ENCODE measurements at places on chromosomes 6 and 20.

DNA sequence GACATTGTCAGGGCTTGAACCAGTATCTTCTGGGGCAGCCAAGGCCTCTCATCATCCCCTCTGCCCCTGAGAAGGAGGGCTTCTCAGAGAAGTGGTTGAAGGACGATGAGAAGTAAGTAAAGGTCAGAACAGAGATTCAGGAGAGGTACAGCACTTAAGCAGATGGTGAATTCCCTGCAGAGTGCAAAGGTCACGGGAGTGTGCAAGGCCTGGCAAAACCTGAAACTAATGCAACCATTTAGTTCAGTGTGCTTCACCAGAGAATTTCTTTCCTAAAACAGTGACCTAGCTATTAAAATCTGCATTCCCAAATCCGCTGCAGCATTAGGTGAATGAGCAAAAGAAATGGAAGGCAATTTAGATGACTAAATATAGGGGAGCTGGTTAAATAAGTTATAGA is 58.4 kb downstream of the TRERF1 start:
- DNase-seq: no peak

- DNase-seq: no peak
Observed at GRCh38 chr6:30721198-30722024, 1.3 kb downstream of the TUBB start.

DNA sequence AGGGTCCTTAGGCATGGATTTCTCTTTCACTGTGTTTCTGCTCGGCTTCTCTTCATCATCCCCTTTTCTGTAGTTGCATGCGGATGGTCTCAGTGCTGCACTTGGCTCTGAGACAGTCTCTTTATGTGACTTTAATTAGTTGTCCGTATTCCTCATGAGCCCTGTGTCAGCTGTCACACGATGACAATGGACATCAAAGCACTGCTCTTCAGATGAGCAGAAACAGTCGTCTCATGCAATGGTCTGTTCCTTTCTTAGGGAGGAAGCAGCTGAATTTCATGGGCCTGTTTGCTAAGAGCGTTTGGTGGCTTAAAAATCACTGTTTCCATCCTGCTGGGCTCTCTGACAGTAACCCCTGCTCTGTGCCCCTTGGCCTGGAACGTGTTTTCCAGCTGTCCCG is 64.9 kb downstream of the SYTL3 start:
- no peak for DNase-seq

GRCh38 chr6:15413466-15414234 is 167.8 kb downstream of the JARID2 start:
- DNase-seq: no peak

DNA sequence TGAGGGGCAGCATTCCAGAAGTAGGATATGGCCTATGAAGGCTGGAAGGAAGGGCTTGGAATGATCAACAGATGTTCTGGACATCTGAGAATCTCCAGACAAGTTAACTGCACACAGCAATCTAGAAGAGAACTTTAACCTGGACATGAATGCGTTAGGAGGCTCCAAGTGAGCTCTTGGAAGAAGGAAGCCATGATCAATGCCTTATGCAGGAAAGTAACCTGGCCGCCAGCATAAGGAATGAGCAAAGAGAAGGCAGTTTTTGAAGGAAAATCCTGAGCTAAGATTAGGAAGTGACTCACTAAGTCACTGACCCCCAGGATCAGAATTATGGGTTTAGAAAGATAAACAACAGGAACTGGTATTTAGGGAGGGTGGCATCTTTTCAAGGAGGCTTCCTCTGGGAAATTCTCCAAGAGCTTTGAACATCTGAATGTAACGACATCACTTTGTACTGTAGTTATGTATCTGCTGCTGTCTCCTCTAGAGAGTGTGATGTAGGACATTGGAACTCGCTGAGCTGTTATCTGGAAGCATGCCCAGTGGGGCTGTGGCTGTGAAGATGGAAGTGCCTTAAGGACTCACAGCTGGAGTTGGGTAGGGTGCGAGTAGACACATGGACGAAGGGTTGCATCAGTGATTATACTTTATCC is 236.8 kb downstream of the PACRG start:
- no peak for DNase-seq

DNA sequence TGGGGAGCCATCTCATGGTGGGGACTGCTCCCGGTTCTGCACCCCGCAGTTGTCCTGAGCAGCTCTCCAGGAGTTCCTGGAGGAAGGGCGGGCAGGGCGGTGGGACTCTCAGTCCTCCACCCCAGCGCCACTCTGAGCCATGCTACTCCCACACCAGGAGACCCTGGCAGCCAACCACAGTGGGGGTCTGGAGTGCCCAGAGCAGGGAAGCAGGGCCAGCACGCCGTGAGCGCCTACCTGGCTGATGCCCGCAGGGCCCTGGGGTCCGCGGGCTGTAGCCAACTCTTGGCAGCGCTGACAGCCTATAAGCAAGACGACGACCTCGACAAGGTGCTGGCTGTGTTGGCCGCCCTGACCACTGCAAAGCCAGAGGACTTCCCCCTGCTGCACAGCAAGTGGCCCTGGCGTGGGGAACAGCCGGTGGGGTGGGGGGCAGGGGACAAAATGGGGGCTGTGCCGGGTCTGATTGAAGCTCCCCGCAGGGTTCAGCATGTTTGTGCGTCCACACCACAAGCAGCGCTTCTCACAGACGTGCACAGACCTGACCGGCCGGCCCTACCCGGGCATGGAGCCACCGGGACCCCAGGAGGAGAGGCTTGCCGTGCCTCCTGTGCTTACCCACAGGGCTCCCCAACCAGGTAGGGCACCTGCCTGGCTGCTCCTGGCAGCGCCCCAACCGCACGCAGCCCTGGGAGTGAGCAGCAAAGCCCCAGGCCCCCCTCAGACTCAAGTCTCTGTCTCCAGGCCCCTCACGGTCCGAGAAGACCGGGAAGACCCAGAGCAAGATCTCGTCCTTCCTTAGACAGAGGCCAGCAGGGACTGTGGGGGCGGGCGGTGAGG is 1.6 kb upstream of the TNFRSF6B start:
- DNase-seq: no peak

DNA sequence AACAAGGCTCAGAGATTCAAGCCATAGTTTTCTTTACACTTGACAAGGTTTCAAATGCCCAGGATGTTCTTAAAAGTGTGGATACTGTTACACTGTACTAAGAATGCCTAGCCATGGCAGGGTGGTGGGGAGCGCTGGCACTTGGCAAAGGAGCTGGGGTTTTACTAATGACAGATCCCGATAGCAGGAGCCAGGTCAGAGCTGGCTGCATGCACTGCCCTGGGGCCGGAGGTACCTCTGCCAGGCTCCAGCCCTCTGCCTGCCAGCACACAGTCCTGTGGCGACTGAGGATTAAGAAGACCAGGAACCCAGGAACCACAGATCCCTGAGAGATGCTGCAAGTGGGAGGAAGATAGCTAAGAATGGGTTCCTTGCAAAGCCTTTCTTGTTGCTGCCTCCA is 260.3 kb downstream of the ALDH8A1 start:
- peak; percentile 78 for DNase-seq

DNA sequence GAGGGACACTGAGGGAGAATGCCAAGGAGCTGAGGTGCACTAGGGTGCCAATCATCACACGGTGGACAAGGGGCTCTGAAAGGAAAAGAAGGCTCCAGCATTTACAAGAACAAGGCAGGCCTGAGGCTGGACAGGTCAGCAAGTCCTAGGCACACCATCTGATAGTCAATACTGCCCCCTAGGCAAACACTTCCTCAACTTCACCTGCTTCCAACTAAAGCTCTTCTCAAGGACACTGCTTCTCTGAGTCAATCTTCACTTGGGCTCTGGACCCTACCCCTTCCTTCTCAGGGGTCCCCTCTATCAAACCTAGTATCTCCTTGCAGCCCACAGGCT is 37.7 kb upstream of the SLC4A11 start:
- DNase-seq: no peak

DNA sequence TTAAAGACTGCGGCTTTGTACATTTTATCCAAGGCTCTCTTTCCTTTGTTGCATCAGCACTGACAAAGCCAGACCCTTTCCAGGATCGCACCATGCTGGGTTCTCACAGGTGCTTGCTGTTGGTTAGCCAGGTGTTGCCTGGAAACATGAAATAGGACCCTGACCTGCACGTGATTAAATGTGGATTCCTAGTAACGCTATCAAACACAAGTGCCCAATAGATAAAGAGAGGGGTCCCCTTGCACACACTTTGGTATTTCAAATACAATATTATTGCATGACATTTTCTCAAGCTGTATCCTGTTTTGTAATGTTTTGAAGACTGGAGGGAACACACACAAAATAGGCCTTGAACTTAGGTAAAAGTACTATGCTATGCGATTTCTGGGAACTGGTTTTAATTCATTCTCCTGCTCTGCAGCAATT is 73.3 kb downstream of the AKAP12 start:
- no peak for DNase-seq

DNA sequence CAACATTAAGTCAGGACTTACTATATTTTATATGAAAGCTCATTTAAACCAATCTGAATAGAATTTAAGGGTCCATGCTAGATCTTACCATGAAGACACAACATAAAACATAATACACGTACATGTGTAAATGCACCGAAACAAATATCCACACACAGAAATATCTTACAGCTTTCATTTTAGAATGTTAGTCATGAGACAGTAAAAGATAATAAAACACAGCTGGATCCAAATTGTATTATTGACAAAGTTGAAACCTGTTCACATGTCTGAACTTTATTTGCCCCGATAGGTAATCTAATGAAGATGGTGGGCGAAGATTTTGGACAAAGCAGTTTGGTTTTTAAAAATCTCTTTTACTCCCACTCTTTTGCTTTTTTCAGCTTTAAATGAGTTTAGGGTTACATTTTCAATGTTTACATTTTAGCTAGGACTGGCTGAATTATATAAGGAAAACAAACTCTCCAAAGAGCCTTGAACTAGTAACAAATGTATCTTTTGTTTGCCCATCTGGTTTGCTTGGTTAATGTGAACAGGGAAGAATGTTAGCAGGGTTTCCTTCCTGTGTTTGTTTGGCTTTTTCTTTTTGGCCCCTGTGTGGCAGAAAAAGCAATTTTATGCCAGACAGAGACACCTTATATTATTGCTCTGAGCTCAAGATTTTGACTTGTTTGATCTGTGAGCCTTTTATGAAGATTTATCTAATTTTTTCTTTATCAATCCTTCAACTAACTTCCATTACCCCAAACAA is 5.1 kb upstream of the TMEM181 start:
- no peak for DNase-seq

GRCh38 chr20:6744805-6745204 is 22.7 kb upstream of the BMP2 start:
- no peak for DNase-seq

DNA sequence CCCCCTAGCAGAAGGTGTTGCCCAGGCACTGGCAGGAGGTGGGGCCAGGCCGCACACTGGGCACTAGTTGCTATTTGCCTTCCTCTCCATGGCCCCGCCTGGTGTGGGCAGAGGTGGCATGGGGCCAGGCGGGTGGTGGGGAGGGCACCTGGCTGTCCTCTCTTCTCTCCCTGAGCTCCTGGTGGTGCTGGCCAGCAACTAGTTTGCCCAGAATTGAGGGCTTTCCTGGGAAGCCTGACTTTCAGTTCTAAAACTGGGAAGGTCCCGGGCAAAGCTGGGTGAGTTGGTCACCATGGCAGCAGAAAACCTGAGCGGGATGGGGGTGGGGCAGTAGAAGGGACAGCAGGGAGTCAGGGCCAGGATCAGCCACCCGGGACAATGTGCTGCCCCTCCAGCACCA is 48.2 kb downstream of the RBM38 start:
- no peak for DNase-seq

- no peak for DNase-seq
Observed at GRCh38 chr20:59148701-59149493, 14.7 kb upstream of the ZNF831 start.

- DNase-seq: no peak
Observed at GRCh38 chr6:12327391-12327790, 37.2 kb downstream of the EDN1 start.

- DNase-seq: no peak
Observed at GRCh38 chr20:62404112-62404665, 2.9 kb downstream of the CABLES2 start.

- DNase-seq: no peak
Observed at GRCh38 chr20:63042448-63043071, 35.8 kb upstream of the BHLHE23 start.

- DNase-seq: no peak
Observed at GRCh38 chr6:43970068-43970912, 157.0 kb downstream of the MRPL14 start.

- DNase-seq: no peak
Observed at GRCh38 chr20:51284176-51284575, 258.3 kb downstream of the NFATC2 start.

DNA sequence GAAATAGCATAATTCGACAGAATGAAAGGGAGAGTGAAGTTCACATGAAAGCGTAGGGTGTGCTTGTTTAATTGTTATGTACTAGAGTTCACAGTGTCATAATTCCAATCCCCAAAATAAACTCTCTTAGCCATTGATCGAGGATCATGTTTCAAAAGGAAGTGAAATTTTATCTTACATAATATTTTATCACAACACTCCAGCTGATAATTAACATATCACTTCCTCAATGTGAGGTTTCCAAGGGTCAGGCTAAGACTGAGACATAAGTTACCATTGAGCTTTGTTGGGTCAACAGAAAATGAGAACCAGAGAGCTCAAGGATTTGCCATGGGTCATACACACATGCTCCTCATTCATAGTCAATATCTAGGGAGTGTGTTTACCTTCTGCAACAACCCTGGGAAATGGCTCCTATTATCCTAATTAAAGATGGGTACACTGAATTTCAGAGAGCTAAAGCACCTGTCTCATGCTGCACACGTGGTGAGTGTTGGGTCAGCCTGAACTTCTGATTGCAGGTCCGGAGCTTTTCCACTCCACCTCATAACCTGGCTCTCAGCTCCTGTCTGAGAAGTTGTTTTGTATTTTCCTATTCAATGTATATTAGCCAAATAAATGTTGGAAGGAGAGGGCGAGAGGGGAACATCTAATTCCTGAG is 3.0 kb downstream of the GSTA2 start:
- DNase-seq: no peak

- DNase-seq: no peak
Observed at GRCh38 chr6:74103417-74103816, 407.4 kb downstream of the CD109 start.

DNA sequence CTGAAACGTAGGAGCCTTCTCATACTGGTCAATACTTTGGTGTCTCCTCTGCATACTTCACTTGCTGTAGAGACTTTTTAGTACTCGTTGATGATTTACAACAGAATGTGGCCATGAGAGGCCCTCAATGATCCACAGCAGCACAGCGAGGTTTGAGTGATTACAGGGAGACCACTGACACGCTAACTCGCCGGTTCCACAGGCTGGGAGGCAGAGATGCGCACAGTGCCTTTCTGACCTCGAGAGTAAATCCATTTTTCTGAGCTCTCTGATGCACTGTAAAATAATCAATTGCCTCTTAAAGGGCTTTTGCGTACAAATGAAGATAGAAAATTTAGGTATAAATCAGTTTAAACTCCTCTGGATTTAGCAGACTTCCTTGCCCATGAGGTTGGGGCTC is 56.2 kb upstream of the TBC1D7 start:
- DNase-seq: no peak

Measured in cerebellar nuclear complex (tissue), 1 donor.